Activated T-cell treated with anti-CD3 and anti-CD28 coated beads, Interleukin-2, amount 50 U/mL, for 4 hours (primary cell): ENCODE measurements at places on chromosomes 6 and 20. TPM values are rescaled to one million over a fixed set of nuclear protein-coding genes. Genes with fewer than 3 reads are reported as not detected.

DNA sequence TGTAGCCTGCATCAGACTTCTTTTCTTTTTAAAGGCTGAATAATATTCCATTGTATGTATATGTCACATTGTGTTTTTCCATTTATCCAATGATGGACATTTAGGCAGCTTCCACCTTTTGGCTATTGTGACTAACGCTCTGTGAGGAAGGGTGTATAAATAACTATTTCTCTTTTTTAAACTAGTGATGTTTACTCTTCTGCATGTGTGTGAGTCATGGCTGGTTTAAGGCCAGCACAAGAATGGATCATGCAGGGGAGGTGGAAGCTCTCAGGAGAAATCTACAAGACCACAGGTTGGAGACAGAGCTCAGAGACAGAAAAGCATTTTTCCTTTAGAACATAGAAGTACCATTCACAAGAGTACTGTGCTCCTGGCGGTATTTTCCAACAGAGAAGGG, 307.2 kb downstream of the SOX4 start:
- no peak for DNase-seq

- DNase-seq: no peak
These were observed 6.9 kb downstream of the NELFCD start for GRCh38 chr20:58987790-58988564.

GRCh38 chr6:33176906-33177305, 15.4 kb downstream of the COL11A2 start:
- no peak for DNase-seq

DNA sequence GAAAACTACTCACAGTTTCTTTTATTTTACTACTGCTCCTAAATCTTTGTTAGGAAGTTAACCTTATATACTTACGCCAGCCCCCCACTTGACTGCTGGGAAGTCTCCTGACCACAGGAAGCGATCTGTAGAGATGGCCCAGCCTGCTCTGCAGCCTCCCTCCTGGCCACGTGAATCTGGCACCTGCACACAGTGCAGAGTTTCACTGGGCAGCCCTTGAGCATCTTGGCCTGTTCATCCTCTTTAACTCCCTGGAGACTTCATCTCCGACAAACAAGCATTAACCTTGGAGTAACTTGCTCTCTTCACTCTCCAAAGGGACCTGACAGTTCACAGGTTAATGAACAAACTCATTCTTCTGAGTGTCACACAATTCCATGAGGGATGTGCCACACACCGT, 294.1 kb downstream of the BTBD9 start:
- no peak for DNase-seq

- DNase-seq: no peak
These were observed 4.3 kb downstream of the HLA-DPA1 start for GRCh38 chr6:33069021-33069738.

GRCh38 chr20:11018668-11019170, 344.9 kb upstream of the JAG1 start:
- DNase-seq: no peak

DNA sequence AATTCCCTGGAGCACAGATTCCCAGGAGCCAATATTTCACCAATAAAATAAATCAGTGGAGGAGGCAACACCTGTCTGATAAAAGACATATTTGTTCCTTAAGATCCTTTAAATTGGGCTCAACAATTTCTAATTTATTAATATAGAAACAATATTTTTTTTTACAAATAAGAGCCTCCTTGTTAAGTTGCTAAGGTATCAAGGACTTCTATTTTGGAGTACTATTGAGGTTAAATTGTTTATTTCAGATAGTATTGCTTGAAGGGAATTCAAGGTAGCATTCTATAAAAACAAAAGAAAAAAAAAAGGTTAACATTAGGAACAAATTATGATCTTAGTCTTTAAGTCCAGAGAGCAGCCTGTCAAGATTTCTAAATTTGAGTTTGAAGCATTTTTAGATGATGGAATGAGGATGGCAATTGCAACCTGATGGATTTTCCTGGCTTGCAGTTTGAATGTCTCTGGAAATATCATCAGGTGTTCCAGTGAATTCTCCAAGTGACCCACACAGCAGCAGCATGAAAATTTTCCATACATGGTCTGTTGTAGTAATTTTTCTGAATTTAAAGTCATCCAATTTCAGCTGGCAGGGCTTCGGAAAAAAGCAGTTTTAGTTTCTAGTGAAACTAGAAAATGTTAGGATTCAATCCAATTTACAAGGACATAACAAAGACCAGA, 19.3 kb upstream of the NCR2 start:
- DNase-seq: no peak

GRCh38 chr20:5195655-5196054, 68.8 kb downstream of the CDS2 start:
- DNase-seq: no peak

- DNase-seq: no peak
These were observed 154.3 kb upstream of the INSM1 start for GRCh38 chr20:20213526-20214121.

MYLK2 gene
- total RNA-seq: not detected

PRSS16 gene
- total RNA-seq: 0.15 TPM
